CD4-positive, alpha-beta T cell treated with Interleukin-21 for 1 hour (primary cell): ENCODE measurements at places on chromosomes 6 and 20.

- DNase-seq, result no peak
These were observed 179.2 kb upstream of the PHACTR1 start for GRCh38 chr6:12537389-12537788.

DNA sequence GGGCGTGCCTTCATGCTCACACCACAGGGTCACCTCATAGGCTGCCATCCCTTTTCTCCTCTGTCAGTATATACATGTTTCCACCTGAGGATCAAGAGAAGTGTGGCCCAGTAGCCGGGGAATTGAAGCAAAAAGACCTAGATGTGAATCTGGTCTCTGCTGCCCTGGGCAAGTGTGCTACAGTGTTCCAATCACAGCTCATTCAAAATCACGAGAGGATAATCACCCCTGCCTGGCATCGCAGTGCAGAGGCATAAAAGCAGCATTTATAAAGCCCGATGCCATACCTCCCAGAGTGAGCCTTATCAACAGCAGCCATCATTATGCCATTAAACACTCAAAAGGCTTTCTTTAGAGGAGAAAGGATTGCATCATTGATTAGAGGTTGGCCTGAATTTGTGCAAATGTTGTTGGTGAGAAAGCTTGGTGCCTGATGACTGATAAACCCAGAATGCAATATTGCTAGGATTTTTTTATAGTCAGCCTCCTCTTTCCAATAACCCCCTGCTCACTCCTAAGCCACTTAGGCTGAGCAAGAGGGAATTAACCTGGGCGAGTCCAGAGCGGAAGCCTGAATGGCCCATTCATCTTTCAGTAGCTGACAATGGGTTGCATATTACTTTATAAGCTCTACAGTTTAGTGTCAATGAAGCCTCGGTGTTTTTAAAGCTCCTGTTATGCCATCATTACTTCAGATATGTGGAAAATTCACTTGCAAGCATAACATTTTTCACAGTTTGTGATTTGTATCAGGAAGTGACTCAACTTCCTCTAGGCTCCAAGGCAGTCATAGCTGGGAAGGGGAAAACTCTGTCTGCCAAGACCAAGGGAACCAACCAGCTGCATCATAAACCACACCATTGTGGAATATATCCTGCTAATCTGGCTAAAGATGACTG, 92.5 kb upstream of the NXT1 start:
- no peak for DNase-seq

- no peak for DNase-seq
These were observed at the start of gene BPIFB4 for GRCh38 chr20:33079259-33079658. TSS of gene BPIFB4 (plus strand) at chr20:33079643. CDS start at chr20:33081527, 1,884 bp downstream.

GRCh38 chr20:57880571-57880892, 170.7 kb upstream of the PMEPA1 start:
- no peak for DNase-seq

GRCh38 chr6:165222315-165223025, 86.9 kb downstream of the C6orf118 start:
- DNase-seq, result no peak

GRCh38 chr6:37077905-37078296, 72.4 kb downstream of the FGD2 start:
- no peak for DNase-seq

DNA sequence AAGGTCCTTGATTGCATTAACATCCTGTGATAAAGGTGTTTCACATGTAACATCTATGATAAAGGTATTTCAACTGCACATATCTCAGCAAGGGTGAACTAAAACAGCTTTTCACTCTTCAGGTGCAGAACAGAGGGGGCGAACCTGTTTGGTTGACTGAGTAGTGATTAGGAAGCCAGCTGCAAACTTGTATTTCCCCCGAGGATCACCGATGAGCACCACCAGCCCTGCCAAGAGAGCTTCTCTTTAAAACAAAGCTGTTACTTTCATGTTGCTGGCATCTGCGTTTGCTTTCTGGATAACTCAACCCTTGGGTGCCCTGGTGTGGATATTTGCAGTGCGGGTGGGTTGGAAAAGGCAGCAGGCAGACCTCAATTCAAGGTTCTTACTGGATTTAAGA, 39.6 kb downstream of the JAG1 start:
- no peak for DNase-seq
